ENCODE measurements at places on chromosomes 3 and 15. TPM values are rescaled to one million over a fixed set of nuclear protein-coding genes. Genes with fewer than 3 reads are reported as not detected.
A peak's percentile ranks its signal among the peaks of the same experiment; 100 is the strongest.

The EPHB1 gene
- total RNA-seq: 3.8 TPM

The SLC9C1 gene
- not detected for total RNA-seq

DNA sequence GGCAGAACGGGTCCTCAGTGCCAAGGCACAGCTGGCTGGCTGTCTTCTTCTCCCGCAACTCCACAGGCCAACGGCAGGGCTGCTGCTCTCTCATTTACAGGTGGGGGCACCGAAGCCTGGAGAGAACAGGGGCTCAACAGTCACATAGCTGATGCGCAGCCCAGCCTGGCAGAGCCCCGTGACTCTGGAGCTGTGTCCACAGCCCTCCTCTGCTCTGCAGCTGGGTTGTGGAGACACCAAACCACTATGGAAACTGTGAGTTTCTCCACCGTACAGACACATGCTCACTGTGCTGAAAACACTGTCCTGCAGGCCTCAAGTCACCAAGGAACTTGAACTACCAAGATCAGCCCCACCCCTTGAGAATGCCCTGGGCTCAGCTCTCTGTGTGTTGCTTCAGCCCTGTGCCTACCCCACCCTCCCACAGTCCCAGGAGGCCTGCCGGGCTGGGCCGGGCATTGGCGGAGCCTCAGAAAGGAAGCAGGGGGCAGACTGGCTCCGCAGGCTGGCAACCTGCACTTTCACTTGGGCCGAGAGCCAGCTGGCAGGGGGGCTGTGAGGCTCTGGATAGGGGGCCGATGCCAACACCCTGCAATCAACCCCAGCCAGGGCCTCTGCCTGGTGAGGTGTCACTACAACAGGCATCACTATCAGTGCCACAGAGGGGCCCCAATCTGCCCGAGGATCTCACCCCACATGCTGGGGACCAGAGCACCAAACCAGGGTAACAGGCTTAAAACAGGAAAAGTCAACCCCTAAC is 113.7 kb upstream of the RPL32 start:
- no peaks in the 10 kb centered on the region for H3K36me3 ChIP-seq
- H3K27ac ChIP-seq: peak overlapping the region; percentile 48
- no peaks in the 10 kb centered on the region for H3K27me3 ChIP-seq
- peaks cover 57% of the 10 kb centered on the region for H3K4me1 ChIP-seq
- H3K4me3 ChIP-seq: no peak overlapping the region

DNA sequence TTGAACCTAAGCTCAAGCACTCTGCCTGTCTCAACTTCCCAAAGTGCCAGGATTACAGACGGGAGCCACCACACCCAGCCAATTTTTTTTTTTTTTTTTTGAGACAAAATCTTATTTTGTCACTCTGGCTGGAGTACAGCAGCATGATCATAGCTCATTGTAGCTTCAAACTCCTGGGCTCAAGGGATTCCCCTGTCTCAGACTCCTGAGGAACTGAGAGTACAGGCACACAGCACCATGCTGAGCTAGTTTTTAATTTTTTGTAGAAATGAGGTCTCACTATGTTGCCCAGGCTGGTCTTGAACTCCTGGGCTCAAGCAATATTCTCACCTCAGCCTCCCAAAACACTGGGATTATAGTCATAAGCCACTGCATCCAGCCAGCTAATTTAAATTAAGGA is 36.8 kb upstream of the SUCLG2 start:
- no peaks in the 10 kb centered on the region for H3K4me1 ChIP-seq
- no peaks in the 10 kb centered on the region for H3K36me3 ChIP-seq
- no peak overlapping the region for H3K4me3 ChIP-seq
- DNase-seq: no peak
- no peak overlapping the region for H3K27ac ChIP-seq
- no peaks in the 10 kb centered on the region for H3K27me3 ChIP-seq

GRCh38 chr3:81443958-81444357 is 317.5 kb downstream of the GBE1 start:
- H3K36me3 ChIP-seq: no peaks in the 10 kb centered on the region
- no peaks in the 10 kb centered on the region for H3K27me3 ChIP-seq
- no peaks in the 10 kb centered on the region for H3K4me1 ChIP-seq
- H3K27ac ChIP-seq: no peak overlapping the region
